ENCODE measurements at places on chromosomes 6 and 20.

DNA sequence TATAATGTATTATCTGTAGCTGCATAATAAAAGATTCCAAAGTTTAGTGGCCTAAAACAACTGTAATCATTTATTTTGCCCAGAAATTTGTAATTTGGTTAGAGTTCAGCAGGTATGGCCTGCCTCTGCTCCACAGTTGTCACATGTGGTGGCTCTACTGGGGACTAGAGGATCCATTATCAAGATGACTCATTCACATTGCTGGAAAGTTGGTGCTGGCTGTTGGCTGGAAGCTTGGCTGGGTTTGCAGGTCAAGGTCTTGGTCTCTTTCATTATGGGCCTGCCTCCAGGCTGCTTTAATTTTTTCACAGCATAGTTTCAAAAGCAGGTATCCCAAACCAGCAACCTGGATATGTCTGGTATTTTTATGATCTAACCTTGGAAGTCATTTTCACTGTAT is 17.6 kb downstream of the TRDN start:
- no peak for DNase-seq

DNA sequence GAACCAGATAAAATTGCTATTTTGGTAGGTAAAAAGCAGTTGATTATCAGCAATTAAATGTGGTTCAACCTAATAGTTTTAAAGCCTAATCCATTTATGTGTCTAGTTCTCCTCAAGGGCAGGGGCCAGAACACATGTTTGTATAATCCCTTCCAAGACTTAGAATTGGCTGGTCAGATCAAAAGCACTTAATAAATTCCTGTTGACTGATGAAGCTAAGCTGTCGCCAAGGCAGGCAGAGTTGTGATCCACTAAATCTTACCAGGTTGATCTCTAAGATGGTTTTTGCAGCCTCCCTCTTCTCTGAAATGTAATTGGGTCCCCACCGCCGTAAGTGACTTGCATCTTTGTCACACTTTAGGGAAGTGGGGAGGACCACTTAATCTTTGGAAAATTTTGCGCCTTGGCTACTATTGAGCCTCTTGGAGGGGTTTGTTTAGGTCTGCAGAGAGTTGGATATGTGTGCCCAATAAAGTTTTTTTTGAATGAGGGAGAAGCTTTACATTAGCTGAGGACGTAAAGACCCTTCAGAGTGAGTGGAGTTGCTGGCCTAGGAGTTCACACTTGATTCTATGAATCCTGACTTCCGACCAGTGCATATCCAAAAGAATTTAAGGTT is 65.9 kb downstream of the PHF20 start:
- DNase-seq: no peak

GRCh38 chr20:58829531-58829941 is 21.2 kb downstream of the GNAS-AS1 start:
- DNase-seq: no peak

DNA sequence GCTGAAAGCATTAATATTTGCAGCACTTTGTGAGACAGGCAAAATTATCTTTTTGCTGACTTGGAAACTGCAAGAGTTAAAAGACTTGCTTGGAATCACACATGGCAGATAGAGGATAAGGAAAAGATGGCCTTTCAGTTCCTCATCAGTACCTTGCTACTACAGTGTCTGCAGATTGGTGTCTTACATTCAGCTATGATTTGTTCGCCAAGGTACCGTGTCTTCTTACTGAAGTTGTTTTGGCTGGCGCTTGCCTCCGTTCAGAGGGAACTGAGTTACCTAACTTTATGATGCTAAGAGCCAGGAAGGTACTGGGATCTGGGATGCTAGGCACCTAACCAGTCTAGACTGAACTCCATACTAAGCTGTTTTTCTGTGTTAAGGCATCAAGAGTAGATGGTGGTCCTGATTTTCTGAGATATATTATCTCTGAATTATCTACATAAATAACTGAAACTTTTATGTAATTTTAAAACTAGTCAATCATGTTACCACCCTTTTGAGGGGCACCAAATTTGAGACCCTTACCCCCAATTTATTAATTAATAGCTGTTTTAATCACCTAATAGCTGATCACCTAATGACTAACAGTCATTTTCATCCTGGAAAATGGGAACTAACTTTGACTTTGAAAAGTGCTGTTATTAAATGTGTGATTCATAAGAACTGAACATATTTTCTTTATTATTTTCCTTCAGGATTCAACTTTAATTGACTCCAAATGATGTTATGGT is 2.5 kb downstream of the WTAP start:
- DNase-seq: no peak

GRCh38 chr6:20509212-20509611 is 25.0 kb upstream of the CDKAL1 start:
- no peak for DNase-seq

GRCh38 chr6:408599-409102 is 17.1 kb downstream of the IRF4 start:
- no peak for DNase-seq

GRCh38 chr6:134480593-134480992 is 162.7 kb upstream of the SGK1 start:
- no peak for DNase-seq

GRCh38 chr20:42721923-42722322 is 467.8 kb downstream of the PTPRT start:
- DNase-seq: no peak

- no peak for DNase-seq
These were observed 34.4 kb downstream of the FRMD1 start for GRCh38 chr6:168044521-168045130.

DNA sequence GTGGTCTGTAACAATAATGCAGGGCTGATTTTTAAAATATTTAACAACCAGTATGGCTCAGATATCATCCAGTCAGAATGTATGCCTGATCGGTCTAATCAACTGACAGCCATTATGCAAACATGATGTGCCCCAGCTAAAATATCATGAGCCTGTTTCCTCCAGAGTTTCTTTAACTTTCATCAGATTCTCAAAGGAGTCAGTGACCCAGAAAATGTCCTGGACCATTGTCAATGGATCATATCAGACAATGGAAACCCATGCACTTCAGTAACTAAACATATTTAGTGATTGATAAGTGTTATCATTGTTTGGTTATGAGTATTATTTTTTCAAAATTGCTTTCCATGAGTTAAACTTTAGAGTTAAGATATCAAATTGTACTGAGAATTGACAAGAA is 173.5 kb downstream of the LMBRD1 start:
- DNase-seq: no peak

GRCh38 chr20:39986173-39986904 is 702.7 kb downstream of the MAFB start:
- DNase-seq: peak; percentile 9

GRCh38 chr20:1108437-1108920 is 9.9 kb upstream of the PSMF1 start:
- DNase-seq: no peak

DNA sequence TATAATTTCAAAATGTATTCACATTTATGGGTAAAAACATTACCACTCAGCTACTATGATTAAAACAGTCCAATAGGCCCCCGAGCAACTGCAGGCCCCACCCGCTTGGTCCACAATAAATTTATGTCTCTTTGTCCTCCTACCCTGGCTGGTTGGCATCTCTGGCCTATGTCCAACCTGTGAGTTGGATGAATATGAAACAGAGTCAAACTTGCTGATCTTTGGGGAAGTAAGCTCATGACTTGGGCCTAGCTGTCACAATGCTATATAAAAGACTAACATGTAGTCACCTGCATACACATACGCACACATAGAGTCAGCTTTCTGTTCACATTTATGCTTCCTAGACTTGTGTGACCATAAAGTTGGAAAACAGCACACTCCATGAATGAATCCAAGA is 20.5 kb downstream of the MAP7 start:
- DNase-seq: no peak

GRCh38 chr20:10857352-10858070 is 183.7 kb upstream of the JAG1 start:
- no peak for DNase-seq

DNA sequence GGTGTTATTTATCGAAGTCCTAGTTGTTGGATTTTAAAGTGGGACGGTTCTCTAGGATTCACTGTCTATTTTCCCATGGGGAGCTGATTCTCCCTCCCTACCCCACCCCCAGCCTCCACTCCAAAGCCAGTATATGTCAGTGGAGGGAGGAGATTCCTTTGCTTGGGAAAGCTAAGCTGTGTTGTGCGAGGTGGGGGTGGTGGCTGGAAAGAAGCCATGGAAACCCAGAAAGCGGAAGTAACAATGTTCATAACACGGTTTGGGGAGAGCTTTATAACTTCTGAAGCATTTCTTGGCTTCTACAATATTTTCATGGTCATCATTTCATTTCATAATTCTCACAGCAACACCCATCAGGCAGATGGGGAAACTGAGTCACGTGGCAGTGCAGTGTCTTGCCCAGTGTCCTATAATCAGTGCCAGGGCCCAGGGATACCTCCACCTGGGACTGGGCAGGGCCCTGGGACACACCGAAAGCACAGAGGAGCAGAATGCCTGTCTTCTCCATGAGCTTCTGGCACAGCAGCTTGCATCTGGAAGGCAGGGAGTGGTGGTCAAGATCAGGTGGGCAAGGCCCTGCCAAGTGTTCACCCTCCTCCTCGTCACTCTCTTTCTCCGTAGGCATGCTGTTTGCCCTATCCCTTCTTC is 4.5 kb downstream of the SUN5 start:
- no peak for DNase-seq

DNA sequence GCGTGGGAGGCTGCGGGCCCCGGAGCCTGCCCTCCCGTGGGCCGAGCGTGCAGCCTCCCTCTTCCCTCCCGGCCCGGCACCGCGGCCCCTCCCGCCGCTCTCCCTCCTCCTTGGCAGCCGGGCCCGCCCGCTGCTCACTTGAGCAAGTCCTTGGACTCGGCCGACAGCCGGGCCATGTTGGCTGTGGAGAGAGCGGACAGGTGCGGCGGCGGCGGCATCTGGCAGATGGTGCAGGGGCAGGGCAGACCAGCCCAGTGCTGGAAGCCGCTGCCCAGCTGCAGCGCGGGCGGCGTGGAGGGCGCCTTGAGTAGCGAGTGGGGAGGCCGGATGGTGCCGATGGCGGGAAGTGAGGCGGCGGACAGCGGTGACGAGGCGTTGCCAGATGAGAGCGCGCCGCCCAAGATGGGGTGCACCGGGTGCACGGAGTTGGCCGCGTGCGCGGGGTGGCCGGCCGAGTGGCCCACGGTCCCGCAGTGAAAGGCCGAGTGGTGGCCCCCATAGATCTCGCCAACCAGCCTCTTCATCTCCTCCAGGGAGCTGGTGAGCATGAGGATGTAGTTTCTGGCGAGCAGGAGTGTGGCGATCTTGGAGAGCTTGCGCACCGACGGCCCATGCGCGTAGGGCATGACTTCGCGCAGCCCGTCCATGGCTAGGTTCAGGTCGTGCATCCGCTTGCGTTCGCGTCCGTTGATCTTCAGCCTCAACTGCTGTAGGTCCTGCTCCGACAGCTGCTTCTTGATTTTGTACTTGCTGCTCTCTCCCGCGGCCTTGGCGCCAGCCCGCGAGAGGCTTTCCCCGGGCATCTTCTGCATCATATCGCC is 766 bp downstream of the OLIG3 start:
- no peak for DNase-seq

- no peak for DNase-seq
These were observed 425.1 kb downstream of the FOXA2 start for GRCh38 chr20:22159276-22159675.

DNA sequence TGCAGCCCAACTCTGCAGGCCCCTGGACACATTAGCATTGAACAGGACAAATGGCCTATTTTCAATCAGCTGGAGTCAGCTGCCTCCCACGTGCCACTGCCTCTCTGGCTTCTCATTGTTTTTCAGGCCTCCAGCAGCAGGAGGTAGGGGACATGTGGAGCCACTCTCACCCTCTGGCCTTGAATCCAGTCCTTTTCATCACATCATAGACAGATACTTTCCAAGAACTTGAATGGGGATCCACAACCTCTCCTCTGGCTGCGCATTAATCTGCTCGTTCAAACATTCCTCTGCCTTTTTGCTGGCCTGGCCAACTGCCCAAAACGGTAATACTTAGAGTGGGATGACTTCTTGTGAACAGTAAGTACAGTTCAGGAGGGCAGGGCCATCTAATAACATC is 592.3 kb downstream of the PKHD1 start:
- no peak for DNase-seq

DNA sequence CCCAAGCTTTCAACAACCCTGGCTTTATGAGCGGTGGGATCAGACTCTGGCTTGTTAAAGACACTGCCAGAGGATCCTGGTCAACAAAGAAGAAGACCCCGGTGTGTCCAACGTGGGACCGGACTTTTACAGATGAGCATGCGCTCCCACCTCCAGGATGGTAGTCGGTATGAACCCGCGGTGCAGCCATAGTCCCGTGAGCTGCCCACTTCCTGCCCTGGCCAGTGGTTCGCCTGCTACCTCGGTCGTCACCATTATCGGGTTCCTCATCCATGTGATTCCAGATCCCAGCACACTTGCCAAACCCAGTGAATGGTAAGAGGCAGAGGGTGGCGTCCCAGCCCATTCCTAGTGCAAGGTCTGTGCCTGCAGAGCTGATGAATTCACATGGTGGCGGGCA is 112.7 kb downstream of the AGPAT4 start:
- DNase-seq: no peak

DNA sequence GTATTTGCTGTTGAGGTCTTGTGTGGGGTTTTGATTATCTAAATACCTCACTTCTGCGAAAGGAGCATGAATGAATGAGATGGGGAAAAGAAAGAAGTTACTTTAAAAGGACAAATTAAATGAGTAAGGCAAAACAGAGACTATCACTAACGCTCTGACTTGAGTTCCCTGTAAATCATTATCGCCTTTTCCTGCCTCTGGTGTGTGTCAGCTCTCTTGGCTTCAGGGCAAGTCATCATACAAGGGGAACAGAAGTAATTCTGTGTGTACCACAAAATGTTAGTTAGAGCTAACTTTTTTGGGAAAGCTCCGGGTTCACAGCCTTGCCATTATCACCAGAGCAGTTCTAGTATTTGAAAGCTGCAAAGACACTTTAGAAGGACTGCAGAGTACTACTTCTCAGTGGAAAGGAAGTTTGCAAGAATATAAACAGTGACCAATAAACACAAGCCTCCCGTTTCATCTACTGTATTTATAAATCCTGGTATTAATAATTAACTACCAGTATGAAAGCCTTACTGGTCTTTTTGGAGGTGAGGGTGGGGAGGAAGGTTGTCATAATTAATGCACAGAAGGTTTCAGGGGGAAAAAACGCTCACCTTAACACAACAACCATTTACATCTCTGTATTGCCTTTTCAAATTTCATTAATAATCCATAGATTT is 1.2 kb downstream of the DZANK1 start:
- no peak for DNase-seq

GRCh38 chr6:125101631-125102030 is 51.9 kb upstream of the TPD52L1 start:
- DNase-seq: no peak

GRCh38 chr20:9160331-9160730 is 91.4 kb downstream of the PLCB4 start:
- DNase-seq: no peak

DNA sequence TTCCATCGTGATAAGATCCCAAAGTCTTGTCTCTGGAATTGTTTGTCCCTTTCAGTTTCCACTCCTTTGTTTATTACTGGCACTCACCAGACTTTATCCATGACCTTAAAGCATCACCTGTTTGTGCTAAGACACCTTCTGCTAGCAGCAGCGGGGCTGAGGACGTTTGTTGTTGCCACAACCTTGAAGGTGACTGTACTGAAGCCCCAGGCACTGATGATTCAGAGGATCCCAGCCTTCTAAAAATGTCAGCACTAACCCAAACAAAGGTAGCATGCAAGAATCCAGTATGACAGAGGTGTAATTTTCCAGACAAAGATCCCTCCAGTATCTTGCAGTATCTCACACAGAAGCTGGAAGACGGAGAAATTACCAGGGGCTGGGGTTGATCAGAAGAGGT is 28.9 kb upstream of the SMIM8 start:
- DNase-seq: no peak

Measured in T1000 (cell line).